Ascending aorta (tissue), 2 donors: ENCODE measurements at places on chromosomes 2 and 18.
A peak's percentile ranks its signal among the peaks of the same experiment; 100 is the strongest.

DNA sequence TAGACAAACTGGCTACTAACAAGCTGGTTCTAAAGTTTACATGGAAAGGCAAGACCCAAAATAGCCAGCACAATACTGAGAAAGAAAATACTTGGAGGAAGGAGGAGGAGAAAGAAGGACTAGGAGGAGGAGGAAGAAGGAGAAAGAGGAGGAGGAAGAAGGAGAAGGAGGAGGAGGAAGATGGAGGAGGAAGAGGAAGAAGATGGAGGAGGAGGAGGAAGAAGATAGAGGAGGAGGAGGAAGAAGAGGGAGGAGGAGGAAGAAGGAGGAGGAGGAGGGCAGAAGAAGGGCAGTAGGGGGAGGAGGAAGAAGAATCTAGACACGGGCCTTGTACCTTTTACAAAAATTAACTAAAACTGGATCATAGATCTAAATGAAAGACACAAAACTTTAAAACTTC lies 92.6 kb downstream of the METTL4 start:
- H3K4me3 ChIP-seq: no peak overlapping the region
- no peak for DNase-seq
- H3K36me3 ChIP-seq: no peaks in the 10 kb centered on the region

GRCh38 chr2:47196046-47196445 lies 40.9 kb upstream of the STPG4 start:
- no peak overlapping the region for H3K4me3 ChIP-seq
- no peaks in the 10 kb centered on the region for H3K4me1 ChIP-seq
- no peaks in the 10 kb centered on the region for H3K27me3 ChIP-seq
- H3K27ac ChIP-seq: no peak overlapping the region
- H3K36me3 ChIP-seq: no peaks in the 10 kb centered on the region

- H3K36me3 ChIP-seq: peaks cover 17% of the 10 kb centered on the region
- H3K27me3 ChIP-seq: no peaks in the 10 kb centered on the region
- peak overlapping the region; percentile 97 for H3K27ac ChIP-seq
These were observed 1.3 kb downstream of the ADI1 start for GRCh38 chr2:3517948-3518495.

DNA sequence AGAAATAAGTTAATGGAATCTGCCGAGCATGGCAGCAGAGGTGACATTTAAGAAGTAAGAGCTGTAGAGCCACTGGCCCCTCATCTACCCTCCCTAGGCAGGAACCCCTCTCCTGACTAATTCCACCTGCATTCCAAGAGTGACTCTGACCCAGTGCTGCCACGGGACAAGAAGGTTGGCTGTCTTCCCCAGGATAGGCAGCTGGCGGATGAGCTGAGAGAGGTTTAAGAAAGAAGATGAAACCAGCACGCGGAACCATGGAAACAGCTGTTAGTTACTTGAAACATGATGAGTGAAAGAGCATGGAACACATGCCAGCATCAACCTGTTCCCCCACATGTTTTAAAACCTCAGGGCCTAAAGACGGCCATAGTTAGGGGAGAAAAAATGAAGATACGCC lies 74.1 kb downstream of the RND3 start:
- H3K27me3 ChIP-seq: no peaks in the 10 kb centered on the region
- H3K27ac ChIP-seq: no peak overlapping the region
- H3K4me3 ChIP-seq: no peak overlapping the region
- no peaks in the 10 kb centered on the region for H3K4me1 ChIP-seq

GRCh38 chr2:56613254-56613653 lies 429.5 kb downstream of the CCDC85A start:
- no peaks in the 10 kb centered on the region for H3K4me1 ChIP-seq
- H3K27me3 ChIP-seq: no peaks in the 10 kb centered on the region
- DNase-seq: no peak
- H3K36me3 ChIP-seq: no peaks in the 10 kb centered on the region
- H3K4me3 ChIP-seq: no peak overlapping the region
- no peak overlapping the region for H3K27ac ChIP-seq

- H3K36me3 ChIP-seq: no peaks in the 10 kb centered on the region
- DNase-seq: no peak
- H3K4me3 ChIP-seq: no peak overlapping the region
- H3K27me3 ChIP-seq: no peaks in the 10 kb centered on the region
These were observed 155.8 kb downstream of the COL6A3 start for GRCh38 chr2:237258116-237258515.

DNA sequence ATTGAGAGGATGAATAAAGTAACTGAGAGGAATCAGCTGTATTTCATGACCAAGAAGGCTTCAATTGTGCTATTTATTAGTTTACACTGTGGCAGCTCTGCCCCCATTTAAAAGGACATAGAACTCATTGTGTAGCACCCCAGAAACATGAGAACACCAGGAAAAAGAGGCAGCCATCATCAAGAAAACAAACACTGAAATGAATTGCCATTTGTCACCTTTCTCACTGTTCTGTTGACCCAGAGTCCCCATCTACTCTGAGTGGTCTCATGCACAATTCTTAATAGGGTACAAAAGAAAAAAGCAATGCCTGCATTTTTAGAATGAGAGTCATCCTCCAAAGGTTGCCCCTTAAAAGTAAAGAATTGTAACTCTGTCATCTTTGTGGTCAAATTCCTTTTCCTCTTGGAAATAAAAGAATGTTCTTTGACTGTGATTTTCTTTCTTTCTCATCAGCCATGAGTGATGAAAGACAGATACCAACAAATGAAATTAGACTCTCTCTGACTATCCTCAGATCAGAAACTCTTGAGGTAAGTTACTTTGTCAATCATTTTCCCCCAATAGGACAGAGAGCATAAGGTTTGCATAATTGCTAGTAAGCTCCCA lies 1941.9 kb upstream of the PIK3C3 start:
- DNase-seq: no peak
- H3K4me1 ChIP-seq: no peaks in the 10 kb centered on the region
- no peaks in the 10 kb centered on the region for H3K36me3 ChIP-seq
- H3K4me3 ChIP-seq: no peak overlapping the region
- no peak overlapping the region for H3K27ac ChIP-seq

GRCh38 chr2:69998761-69999160 lies 37.3 kb upstream of the ASPRV1 start:
- H3K27ac ChIP-seq: no peak overlapping the region
- DNase-seq: no peak
- H3K4me1 ChIP-seq: no peaks in the 10 kb centered on the region
- H3K27me3 ChIP-seq: no peaks in the 10 kb centered on the region
- H3K36me3 ChIP-seq: peaks cover 22% of the 10 kb centered on the region

DNA sequence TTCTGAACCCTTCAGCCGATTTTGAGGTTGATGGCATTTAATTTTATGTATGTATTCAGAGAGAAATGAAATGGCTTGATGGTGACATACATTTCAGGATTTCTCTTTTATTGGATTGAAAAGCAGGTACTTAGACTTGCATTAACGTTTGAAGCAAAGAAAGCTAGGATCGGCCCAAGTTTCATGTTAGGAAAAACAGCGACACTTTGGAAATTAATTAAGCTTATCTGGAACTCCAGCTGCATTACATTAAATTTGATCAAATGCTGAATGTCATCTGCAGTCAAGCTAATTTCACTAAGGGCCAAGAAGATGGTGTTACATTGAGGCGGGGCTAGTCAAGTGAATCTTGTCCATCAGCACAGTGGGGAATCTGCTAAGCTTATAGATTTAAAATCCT lies 441.8 kb downstream of the IRS1 start:
- H3K4me3 ChIP-seq: no peak overlapping the region
- H3K27me3 ChIP-seq: no peaks in the 10 kb centered on the region
- H3K27ac ChIP-seq: no peak overlapping the region
- no peak for DNase-seq

DNA sequence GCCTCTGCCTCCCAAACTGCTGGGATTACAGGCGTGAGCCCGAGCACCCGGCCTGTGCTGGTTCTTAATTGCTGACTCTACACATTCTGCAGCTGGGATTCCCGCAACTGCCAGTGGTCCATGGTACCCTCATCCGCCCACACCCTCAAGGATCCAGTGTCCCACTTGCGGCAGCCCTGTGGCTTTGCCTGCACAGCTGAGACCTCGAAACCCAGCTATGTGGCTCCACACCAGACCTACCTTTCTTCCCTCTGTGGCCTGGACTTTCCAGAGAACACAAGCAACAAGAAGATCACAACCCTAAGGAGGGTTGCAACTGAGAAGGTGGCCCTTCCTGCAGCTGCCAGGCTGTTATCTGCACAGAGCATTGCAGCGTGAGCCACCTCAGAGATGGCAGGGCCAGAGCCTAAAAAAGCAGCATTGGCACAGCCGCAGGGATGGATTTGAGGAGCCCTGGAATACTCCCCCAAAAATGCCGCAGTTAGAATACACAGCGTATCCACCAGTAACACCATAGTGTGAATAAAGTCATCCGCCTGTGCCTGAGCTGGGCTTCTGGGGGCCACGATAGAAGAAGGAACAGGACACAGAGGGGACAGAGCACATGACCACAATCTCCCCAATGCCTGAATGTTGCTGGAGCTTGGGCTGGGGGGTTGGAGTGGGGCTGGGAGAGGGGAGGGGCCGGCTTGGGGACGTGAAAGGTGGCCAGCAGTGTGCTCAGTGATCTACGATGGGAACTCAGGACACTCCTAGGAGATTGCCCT lies 1.9 kb downstream of the GPR55 start:
- H3K27ac ChIP-seq: no peak overlapping the region
- DNase-seq: no peak
- no peak overlapping the region for H3K4me3 ChIP-seq
- no peaks in the 10 kb centered on the region for H3K4me1 ChIP-seq
- H3K27me3 ChIP-seq: no peaks in the 10 kb centered on the region

GRCh38 chr2:225165052-225165451 lies 122.8 kb upstream of the DOCK10 start:
- no peak for DNase-seq
- H3K27me3 ChIP-seq: no peaks in the 10 kb centered on the region
- no peaks in the 10 kb centered on the region for H3K4me1 ChIP-seq
- no peaks in the 10 kb centered on the region for H3K36me3 ChIP-seq

GRCh38 chr2:188475945-188476344 lies 184.3 kb downstream of the GULP1 start:
- H3K4me1 ChIP-seq: no peaks in the 10 kb centered on the region
- no peak for DNase-seq
- no peak overlapping the region for H3K27ac ChIP-seq
- H3K4me3 ChIP-seq: no peak overlapping the region
- H3K27me3 ChIP-seq: no peaks in the 10 kb centered on the region

- H3K4me3 ChIP-seq: no peak overlapping the region
- no peaks in the 10 kb centered on the region for H3K27me3 ChIP-seq
- H3K27ac ChIP-seq: no peak overlapping the region
- H3K4me1 ChIP-seq: peaks cover 4% of the 10 kb centered on the region
These were observed 1.1 kb upstream of the DPP4 start for GRCh38 chr2:162074928-162075688.

DNA sequence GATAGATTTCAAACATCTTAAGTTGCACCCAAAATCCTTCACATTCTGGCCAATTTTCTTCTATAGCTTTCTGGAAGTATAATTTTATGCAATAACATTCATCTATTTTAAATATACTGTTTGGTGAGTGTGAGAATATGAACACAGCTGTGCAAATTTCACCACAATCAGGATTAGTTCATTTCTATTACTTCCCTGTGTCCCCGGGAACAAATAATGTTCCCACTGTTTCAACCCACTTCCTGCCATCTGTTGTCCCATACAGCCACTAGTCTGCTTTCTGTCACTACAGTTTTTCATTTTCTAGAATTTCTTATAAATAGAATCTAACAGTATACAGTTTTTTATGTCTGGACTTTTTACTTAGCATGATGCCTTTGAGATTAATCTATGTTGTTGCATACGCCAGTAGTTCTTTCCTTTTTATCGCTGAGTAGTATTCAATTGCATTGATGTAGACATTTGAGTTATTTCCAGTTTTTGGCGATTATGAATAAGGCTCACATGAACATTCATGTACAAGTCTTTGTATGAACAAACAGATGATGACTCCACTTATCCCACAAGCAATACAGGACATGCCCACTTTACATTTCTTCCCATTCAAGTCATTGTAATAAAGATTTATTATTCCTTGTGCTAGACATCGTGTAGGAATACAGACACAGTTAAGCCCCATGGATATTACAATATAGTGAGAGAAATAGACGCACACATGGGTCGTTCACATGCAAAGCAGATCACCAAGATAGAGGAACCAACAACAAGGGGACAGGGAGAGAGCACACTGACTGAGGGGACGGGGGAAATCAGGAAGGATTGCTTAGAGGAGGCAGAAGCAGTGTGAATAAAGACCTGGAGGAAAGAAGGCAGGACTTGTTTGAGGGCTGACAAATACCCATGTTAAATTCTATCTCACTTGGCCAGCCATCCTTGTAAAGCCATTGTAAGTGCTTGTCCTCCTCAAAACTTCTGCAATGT lies 72.9 kb upstream of the PAX8 start:
- H3K36me3 ChIP-seq: no peaks in the 10 kb centered on the region
- no peaks in the 10 kb centered on the region for H3K27me3 ChIP-seq
- H3K4me3 ChIP-seq: no peak overlapping the region
- H3K27ac ChIP-seq: no peak overlapping the region

DNA sequence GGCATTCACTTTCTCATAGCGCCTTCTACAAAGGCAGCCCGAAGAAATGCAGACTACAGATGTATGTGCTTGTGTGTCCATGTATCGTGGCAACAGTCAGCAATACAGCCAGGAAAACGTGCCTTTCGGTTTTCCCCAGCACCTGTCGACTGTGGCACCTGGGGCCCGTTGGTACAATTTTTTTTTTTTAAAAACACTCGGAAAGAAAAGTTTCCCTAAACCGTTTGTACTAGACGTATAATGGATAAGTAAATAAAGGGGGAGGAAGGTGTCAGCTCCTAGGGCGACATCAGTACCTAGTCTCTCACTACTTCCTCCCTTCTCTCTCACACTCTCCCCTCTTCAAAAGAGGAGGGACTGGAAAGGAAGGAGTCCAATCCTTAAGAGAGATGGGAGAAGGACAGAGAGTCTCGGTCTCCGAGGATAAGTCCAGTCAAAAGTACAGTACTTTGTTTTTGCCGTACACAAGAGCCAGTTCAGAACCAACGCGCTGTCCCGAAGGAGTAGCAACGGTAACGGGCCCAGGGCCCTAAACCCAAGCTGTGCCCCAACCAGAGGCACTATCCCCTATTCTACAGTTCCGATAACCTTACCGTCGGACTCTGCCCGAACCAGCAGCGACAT lies 759 bp downstream of the PPP4R3B start:
- no peaks in the 10 kb centered on the region for H3K27me3 ChIP-seq
- H3K36me3 ChIP-seq: peaks cover 28% of the 10 kb centered on the region
- no peak for DNase-seq
- H3K4me3 ChIP-seq: peak overlapping the region; percentile 93
- peak overlapping the region; percentile 97 for H3K27ac ChIP-seq
- peaks cover 18% of the 10 kb centered on the region for H3K4me1 ChIP-seq

GRCh38 chr2:141641462-141641861 lies 489.4 kb downstream of the LRP1B start:
- H3K27me3 ChIP-seq: no peaks in the 10 kb centered on the region
- no peaks in the 10 kb centered on the region for H3K36me3 ChIP-seq
- no peak overlapping the region for H3K4me3 ChIP-seq
- no peaks in the 10 kb centered on the region for H3K4me1 ChIP-seq

- H3K4me3 ChIP-seq: no peak overlapping the region
- no peak for DNase-seq
- H3K27ac ChIP-seq: no peak overlapping the region
- H3K36me3 ChIP-seq: no peaks in the 10 kb centered on the region
These were observed 48.9 kb downstream of the TSN start for GRCh38 chr2:121804340-121804739.
